ENCODE measurements at places on chromosomes 2 and 18.

DNA sequence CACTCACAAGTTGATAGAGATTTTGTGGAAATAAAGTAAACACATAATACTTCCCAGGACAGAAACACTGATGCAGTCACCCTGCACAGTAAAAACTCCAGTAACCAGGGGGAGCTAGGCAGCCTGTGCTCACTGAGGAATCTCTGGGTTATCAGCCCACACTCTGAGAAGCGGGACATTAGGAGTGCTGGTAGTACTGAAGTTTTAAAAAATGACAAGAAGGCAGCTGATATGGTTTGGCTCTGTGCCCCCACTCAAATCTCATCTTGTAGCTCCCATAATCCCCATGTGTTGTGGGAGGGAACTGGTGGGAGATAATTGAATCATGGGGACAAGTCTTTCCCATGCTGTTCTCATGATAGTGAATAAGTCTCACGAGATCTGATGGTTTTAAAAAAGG is 31.4 kb downstream of the KCTD1 start:
- no peak for DNase-seq

- DNase-seq, result no peak
These were observed 28.2 kb downstream of the EMX1 start for GRCh38 chr2:72945450-72946019.

DNA sequence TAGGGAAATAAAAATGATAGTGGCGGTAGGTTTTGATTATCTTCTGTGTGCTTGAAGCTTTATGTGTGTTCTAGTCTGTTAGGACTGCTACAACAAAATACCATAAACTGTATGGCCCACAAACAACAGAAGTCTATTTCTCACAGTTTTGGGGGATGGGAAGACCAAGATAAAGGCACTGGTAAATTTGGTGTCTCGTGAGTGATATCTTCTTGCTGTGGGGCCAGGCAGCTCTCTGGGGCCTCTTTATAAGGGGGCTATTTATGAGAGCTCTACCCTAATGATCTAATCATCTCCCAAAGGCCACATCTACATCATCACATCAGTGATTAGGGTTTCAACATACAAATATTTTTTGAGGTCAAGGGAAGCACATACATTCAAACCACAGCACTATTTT is 86.8 kb upstream of the SPHKAP start:
- no peak for DNase-seq

GRCh38 chr2:156918410-156918809 is 339.1 kb upstream of the GALNT5 start:
- peak; percentile 17 for DNase-seq

- no peak for DNase-seq
These were observed 734.0 kb upstream of the LINC00305 start for GRCh38 chr18:64882896-64883295.

- DNase-seq, result no peak
These were observed 164.8 kb downstream of the WDR7 start for GRCh38 chr18:56815926-56816325.

- no peak for DNase-seq
These were observed 727 bp downstream of the ZFAND2B start for GRCh38 chr2:219207134-219207883.

GRCh38 chr2:209636076-209636475 is 135.6 kb upstream of the UNC80 start:
- DNase-seq, result no peak

DNA sequence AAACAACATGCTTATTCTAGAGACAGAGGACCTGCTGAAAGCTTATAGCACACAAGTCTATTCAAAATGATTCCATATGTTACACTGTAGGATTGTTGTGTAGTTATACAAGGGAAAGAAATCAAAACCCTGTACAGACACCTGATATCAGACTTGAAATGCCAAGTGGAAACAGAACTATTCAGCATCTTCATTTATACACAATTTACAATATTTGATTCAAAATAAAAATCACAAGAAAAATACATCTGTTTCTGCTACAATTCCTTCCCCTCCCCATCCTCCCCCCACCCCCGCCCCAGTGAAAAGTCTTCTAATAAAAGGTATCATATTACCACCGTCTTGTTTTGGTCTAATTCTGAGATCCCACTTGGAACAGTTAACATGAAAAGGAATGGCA is 37.5 kb upstream of the NFU1 start:
- DNase-seq, result no peak

DNA sequence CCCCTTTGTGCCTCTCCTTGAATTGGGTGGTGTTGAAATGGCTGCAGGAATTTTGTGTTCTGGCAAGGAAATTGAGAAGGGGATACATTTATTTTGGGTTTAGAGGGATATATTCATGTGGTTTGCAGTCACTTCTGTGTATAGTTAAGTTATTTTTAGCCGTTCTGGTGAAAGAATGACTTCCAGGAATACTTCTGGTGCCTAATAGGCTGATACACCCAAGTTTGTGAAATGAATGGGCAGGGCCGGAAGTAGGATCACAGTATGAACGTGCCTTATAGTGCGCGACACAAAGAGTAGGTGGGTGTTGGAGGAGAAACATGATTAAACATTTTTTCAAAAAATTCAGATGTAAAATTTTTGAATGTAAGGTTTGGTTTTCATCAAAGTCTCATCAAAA is 168.6 kb upstream of the ATP5MC3 start:
- no peak for DNase-seq

GRCh38 chr2:207135340-207135739 is 30.4 kb downstream of the KLF7 start:
- DNase-seq, result peak; percentile 26

GRCh38 chr2:163735685-163736432 is at the start of gene FIGN:
Gene FIGN (minus strand): TSS chr2:163736008. CDS start chr2:163734927, 1,081 bp downstream.
- DNase-seq, result peak; percentile 89

DNA sequence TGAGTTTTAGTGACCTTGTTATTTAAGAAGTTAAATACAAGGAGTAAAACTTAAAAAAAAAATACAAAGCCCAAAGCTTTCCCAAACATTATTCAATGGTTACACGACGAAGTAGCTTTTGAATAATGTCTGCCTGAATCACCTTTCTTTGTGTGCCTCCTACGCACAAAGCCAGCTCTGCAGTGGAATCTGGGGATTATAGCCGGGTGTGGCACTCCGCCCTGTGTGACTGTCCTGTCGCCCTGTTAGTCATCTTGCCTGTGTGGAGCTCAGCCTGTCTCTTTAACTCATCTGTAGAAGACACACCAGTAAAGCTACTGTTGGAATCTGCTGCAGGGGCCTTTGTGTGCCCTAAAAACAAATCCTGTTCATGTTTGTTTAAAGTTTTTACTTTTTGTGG is 79.4 kb upstream of the TCF7L1 start:
- peak; percentile 79 for DNase-seq

GRCh38 chr18:10930076-10930475 is 219.3 kb downstream of the PIEZO2 start:
- DNase-seq, result no peak

- no peak for DNase-seq
These were observed 2.2 kb downstream of the MPP4 start for GRCh38 chr2:201696151-201696659.

- peak; percentile 57 for DNase-seq
These were observed 14.8 kb upstream of the STEAP3 start for GRCh38 chr2:119208791-119209203.

- no peak for DNase-seq
These were observed 11.6 kb downstream of the KLF11 start for GRCh38 chr2:10054976-10055375.

- no peak for DNase-seq
These were observed 44.2 kb downstream of the RRM2 start for GRCh38 chr2:10166676-10167292.

GRCh38 chr2:237096911-237097310 is 11.2 kb downstream of the COPS8 start:
- DNase-seq, result no peak

DNA sequence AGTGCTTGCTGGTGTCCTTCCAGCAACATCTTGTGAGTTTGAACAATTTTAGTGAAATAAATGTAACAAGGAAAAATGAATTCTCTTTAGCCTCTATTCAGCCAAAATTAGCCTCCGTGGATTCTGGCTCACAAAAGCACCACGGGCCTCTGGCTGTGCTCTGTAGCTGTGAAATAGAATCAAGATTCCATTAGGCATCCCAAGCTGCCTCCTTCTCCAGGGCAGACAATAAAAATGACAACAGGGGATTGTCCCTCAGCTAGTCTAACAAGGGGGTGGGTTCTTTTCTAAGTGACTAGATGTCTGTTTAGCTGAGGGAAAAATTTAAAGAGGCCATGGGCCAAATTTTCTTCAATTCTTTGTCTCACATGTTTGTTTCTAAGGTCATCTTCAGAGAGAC is 254.7 kb upstream of the FIGN start:
- no peak for DNase-seq

- no peak for DNase-seq
These were observed 46.7 kb downstream of the LYPD1 start for GRCh38 chr2:132623096-132623839.

DNA sequence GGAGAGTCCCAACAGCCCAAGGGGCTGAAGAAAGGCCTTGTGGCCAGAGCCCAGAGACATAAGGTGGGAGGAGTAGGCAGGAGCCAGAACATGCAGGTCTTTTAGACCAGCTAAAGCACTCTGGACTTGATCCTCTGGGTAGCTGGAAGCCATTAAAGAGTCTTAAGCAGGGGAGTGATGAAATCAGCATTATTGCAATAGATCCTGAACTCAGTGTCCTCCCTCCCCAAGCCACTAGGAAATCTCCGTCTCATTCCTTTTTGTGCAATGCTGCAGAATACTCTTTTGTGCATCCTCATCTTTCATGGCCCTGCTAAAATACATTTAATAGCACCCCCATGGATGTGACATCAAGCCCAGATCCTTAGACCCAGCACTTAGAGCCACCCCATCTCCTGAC is 58.6 kb upstream of the ZCCHC2 start:
- DNase-seq, result no peak

GRCh38 chr2:96939415-96939814 is 47.0 kb downstream of the FAM178B start:
- no peak for DNase-seq

DNA sequence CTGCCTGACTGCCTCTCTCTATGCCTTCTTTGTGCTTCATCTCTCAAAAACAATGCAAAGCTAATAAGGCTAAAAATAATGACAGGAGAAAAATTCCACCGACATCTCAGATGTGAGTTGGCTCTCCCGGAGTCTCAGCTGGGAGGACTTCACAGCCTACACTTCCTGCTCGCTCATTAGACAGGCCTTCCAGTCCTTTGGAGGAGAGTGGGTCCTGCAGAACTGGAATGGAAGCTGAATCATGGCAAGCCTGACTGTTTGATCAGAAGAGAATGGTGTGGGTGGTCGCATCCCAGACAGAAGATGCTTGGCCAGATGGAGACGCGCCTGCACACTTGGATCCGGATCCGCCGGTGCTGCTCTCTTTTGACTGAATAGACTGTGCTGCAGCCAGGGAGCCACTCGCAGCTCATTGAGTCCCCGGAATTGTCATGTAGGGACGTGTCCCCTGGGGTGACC is 49.7 kb downstream of the TRIB2 start:
- no peak for DNase-seq

- no peak for DNase-seq
These were observed 279.2 kb upstream of the THSD7B start for GRCh38 chr2:136486115-136486514.

DNA sequence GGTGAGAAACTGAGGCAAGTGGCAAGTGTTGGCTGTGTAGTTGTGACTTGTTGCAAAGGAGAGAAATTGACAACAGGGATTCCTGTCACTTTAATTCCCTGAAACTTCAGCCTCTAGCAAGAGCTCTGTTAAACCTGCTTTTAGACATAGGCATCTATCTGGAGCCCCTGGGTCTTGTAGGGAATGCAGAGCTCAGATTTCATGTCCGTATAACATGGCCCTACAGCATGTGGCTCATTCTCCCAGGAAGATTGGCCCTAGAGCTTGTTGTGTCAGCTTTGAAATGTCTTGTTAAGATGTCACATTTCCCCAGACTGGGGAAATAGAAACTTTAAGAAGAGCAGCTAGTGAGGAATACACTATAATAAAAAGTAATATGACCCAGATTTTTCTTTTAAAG is 115.8 kb downstream of the POLE4 start:
- no peak for DNase-seq

DNA sequence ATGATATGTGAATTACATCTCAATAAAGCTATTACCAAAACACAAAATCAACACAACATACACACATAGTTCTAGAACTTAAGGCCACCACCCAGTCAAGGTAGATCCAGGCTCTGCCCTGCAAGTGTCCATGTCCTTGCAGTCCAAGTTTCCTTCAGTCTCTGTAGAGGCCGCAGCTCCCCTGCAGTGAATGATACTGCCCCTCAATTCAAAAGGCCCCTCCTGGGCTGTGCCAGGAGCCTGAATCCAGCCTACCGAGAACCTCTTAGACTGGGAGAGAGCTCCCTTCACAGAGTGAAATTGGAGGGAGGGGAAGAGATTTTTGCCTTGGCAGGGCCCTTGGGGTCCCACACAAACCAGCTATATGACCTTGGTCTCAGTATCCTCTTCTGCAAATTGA is 42.5 kb upstream of the ATP6V1B1 start:
- DNase-seq, result no peak

GRCh38 chr18:13635046-13635445 is 91.3 kb downstream of the FAM210A start:
- no peak for DNase-seq

- DNase-seq, result no peak
These were observed 68.3 kb downstream of the IL1R2 start for GRCh38 chr2:102060047-102060446.

DNA sequence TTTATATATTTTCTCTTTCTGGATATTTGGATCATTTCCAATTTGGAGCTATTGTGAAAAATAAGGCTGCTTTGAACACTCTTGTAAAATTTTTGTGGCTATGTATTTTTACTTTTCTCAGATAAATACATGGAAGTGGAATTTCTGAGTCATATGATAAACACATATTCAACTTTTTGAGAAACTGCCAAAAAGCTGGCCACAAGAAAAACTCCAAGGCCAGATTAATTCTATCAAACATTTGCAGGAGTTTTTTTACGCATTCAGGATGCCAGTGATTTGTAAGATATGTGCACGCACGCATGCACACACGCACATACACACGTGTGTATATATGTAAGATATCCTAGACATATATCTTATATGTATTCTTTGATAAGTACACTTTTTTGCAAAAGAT is 477.5 kb upstream of the SPHKAP start:
- no peak for DNase-seq

GRCh38 chr2:11329776-11330175 is 14.7 kb downstream of the ROCK2 start:
- DNase-seq, result no peak

DNA sequence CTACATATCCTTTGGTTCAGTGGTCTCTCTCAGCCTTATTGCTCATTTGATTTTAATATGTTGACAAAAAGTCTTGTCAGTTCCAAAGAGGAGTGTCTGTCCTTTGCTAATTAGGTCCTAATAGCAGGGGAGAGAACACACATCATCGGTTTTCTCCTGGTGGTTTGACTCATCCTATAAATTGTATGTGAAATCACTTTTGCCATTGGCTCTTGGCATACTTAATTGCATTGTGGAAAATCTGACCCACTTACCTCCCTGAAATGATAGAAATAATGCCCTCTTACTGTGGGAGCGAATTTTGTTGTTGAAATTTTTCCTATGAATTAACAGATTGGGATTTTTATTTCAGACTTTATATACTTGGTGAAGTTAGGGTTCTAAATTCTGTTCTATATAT is 58.3 kb downstream of the MTCL1 start:
- DNase-seq, result no peak

GRCh38 chr2:20378891-20379519 is 28.4 kb upstream of the PUM2 start:
- peak; percentile 70 for DNase-seq

- DNase-seq, result no peak
These were observed 2.2 kb upstream of the NXPH2 start for GRCh38 chr2:138782383-138782782.
